Effector memory CD4-positive, alpha-beta T cell (primary cell): ENCODE measurements at places on chromosomes 5 and 9.

DNA sequence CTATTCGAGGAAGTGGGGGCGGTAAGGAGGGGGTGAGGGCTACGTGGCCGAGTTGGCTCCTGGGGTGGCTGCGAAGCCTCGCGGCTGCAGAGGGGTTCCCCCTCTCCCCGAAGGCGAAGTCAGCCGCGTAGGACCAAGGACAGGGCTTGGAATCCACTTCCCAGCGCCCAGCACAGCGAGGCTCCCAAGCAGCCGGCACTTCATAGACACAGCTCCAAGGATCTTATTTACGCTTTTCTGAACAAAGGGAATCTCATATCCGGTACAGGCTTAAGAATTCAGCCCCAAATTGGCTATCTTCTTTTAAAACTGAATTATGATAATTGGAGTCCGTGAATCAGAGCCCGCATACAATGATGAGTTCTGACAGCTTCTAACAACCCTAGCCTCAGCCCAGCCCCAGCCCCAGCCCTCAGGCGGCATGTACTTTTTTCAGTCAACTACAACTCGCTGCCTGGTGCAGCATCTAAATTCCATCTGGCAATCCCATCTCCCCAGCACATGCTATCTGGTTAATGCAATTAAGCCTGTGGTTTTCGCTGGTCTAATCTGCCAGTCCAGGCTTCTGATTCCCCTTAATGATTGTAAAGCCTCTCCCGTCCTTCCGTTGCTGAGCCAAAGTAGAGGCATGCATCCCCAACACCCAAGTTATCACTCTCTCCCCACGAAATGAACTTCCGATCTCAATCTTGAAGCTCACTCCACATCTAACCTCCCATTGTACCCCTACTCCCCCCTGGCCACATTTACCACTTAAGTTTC, 1.0 kb downstream of the ELAVL2 start:
- DNase-seq: no peak

DNA sequence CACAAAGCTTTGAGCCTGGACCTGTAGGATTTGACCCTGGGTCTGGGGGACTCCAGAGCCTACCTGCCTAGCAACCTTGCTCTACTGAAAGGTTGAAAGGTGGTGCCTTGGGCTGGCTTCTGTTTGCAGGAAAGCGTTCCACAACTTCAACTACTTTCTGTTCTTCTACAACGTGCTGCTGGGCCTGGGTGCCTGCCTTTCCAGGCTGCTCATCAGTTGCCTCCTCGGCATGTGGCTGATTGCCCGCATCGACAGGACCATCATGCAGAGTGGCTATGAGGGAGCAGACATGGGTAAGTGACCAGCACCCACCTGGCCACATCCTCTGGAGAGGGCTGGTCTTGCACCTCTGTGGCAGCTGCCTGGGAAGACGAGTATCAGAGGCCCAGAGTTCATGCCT, 13.6 kb upstream of the CCDC180 start:
- no peak for DNase-seq

DNA sequence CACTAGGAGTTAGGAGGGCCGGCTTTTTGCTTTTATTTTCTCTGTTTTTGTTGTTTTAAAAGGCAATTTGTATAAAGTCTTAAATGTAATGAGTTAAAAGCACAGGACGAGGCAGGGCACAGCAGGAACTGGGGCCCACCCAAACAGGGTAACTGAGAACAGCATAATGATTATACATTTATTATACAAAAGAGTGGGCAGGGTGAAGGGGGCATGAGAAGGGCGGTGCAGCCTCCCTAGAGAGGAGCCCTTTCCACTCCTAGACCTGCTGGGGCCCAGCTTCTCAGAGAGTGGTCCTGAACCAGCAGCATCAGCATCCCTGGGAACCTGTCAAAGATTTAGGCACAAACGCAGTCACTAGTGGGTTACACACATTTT, 438.0 kb downstream of the AGTPBP1 start:
- DNase-seq: no peak

DNA sequence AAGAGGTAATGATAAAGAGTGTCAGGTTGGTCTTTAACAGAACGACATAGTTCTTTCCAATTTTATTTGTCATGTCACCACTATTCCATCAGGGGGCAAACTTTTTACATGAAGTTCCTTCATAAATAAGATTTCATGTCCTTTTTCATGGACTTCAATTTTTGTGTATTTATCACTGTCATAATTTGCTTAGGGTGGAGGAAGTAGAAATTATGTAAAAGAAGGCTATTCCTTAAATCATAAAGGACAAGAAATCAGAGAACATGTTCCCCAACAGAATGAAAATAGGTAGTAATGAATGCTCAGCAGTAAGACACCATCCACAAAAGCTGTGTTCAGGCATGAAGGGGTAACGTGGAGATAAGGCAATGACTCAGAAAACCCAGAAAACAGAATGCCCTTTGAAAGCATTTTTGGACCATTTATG, 72.7 kb downstream of the ZFAND5 start:
- DNase-seq: no peak

DNA sequence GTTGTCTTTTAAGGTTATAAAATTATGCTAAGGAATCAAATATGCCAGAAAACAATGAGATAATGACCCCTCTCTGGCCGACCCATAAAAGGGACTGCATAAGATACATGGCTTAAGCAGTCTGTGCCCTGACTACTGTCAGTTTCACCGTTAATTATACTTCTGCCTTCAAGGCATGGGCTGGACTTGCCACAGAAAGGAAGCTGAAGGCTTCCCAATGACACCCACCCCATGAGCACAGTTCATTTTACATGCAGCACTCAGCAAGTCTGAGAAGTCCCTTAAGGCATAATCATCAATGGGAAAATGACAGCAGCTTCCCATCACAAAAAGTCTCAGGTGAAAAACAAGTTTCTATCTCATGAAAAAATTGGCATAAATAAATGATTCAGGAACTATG, 175.6 kb downstream of the GLIS3 start:
- DNase-seq: no peak
